Stimulated activated CD8-positive, alpha-beta memory T cell treated with anti-CD3 and anti-CD28 coated beads, Interleukin-15, amount 100 ng/mL, for 48 hours (primary cell): ENCODE measurements at places on chromosomes 12 and 14.
A peak's percentile ranks its signal among the peaks of the same experiment; 100 is the strongest.

DNA sequence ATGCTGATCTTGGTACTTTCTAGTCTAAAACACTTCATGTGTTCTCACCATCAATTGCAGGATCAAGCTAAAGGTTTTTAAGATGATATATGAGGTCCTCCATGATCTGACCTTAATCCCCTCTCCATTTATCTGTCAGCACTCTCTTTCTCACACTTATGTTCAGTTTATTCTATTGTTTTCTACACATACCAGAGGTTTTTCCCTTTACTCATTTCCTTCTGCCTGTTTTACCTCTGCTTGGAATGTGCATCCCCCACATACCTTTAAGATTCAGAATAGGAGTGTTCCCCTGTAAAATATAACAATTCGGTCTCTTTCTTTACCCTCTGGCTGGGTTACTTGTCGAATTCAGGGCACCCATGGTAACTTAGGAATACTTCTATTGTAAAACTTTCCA, 219.1 kb upstream of the PKP2 start:
- no peak for DNase-seq

GRCh38 chr14:95502381-95502950, 14.0 kb downstream of the SYNE3 start:
- no peak for DNase-seq

GRCh38 chr12:52740584-52740983, 36.6 kb downstream of the KRT76 start:
- DNase-seq, result no peak

DNA sequence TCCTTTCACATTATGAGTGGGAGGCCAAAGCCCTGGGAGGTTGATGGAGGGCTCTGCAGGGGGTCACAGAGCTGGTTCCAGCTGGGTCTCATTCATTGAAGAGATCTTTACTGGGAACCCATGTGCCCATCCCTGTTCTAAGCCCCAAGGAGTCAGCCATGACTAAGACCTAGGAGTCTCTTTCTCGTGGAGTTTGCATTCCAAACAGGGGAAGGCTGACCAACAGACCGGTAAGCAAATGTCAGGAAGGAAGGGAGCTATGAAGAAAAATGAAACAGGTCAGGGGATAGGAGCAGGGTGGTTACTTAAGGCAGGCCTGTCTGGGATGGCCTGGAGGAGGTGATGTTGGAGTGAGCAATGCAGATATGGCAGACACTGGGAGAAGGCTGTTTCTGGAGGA, 31.5 kb downstream of the SYNDIG1L start:
- DNase-seq, result no peak

GRCh38 chr12:57280211-57281062, 29.4 kb upstream of the STAC3 start:
- DNase-seq, result peak; percentile 69

GRCh38 chr12:107929436-107929835, 154.9 kb downstream of the ASCL4 start:
- DNase-seq, result no peak

GRCh38 chr12:42960087-42960527, 370.6 kb upstream of the PRICKLE1 start:
- DNase-seq, result no peak

DNA sequence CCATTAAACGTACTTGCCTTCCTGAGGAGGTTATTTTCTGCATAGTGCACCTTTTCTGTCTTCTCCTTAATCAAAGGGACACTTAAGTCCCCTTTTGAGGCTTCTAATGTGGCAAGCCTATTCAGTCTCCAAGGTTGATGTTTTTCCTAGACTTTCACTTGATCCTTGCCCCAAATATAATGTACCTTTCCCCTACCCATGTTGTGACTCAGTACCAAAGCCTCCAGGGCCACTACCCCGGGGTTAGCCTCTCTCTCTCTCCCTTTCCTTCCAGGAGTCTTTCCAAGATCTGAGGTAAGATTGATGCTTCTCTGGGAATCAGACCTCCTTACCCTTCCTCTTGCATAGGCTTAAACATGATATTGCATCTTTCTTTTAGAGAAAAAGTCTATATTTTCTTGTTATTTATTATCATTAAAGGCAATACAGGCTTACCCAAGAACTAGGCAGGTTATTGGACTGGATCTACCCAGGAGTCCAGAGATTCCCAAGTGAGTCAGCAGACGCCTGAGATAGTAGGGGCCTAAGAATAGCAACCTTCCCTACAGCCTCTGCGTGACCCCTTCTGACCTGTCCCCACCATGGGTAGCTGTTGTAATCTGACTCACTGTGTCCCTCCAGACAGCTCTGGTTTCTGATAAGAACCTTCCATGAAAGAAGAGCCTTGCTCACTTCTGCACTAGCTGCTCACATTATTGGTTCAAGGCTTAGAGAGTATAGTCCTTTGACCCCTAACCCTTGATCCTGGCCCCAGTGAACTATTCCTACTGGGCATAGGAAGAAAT, 172.9 kb downstream of the ZFP36L1 start:
- DNase-seq, result no peak

DNA sequence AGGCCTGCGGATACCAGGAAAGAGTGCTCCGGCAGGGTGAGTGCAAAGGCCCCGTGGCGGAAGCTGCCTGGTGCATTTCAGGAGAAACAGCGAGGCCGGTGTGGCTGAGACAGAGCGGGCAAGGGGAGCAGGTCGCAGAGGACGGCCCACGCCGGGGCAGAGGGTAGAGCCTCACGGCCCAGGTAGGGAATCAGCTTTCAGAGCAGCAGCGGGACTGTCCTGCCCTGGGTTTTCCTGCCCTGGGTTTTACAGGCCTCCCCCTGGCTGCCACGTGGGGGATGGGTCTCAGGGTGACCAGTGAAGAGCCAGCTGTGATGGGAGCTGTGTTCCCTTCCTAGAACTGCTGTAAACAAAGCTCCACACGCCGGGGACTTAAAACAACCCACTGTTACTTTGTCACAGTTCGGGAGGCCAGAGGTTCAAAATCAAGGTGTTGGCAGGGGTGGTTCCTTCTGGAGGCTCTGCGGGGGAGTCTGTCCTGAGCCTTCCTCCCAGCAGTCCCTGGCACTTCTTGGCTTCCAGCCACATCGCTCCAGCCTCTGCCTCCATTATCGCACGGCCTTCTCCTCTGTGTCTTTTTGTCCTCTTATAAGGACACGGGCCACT, 10.4 kb downstream of the NCOR2 start:
- DNase-seq, result no peak

DNA sequence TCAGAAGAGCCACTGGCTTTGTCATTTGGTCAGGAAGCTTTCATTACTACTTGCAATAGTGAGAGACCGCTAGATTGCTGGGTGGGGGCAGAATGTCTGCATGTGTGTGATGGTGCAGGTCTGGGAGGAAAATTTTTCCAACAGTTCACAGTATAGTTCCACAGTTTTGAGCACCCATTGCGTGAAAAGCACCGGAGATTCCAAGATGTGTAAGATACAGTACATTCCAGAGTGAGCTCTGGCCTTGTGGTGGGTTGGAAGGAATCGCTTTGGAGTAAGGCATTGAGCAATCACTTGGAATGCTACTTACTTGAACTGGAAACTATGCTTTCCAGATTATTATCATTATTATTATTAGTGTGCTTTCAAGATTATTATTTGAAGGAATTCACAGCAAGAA, 47.6 kb upstream of the FRMD6 start:
- DNase-seq, result no peak

DNA sequence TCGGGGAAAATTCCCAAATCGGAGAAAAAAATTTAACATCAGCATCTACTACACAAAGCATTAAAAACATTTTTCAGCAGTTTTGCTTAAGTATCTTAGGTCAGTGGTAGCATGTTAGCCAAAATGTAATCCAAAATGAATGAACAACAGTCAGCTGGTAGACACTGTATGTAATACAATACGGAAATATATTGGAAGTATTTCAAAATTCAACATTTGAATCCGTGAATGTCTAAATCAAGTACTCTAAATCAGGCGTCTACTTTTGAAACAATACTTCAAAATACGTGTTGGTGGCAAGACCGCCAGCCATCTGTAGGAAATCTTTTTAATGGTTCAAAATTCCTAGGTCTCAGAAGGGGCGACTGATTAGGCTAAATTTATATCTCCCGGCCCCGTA, 1.1 kb downstream of the SCAF11 start:
- DNase-seq, result no peak

GRCh38 chr14:38210587-38211216, 3.0 kb downstream of the SSTR1 start:
- no peak for DNase-seq

- no peak for DNase-seq
These were observed 34.0 kb upstream of the HECTD1 start for GRCh38 chr14:31241450-31242114.

DNA sequence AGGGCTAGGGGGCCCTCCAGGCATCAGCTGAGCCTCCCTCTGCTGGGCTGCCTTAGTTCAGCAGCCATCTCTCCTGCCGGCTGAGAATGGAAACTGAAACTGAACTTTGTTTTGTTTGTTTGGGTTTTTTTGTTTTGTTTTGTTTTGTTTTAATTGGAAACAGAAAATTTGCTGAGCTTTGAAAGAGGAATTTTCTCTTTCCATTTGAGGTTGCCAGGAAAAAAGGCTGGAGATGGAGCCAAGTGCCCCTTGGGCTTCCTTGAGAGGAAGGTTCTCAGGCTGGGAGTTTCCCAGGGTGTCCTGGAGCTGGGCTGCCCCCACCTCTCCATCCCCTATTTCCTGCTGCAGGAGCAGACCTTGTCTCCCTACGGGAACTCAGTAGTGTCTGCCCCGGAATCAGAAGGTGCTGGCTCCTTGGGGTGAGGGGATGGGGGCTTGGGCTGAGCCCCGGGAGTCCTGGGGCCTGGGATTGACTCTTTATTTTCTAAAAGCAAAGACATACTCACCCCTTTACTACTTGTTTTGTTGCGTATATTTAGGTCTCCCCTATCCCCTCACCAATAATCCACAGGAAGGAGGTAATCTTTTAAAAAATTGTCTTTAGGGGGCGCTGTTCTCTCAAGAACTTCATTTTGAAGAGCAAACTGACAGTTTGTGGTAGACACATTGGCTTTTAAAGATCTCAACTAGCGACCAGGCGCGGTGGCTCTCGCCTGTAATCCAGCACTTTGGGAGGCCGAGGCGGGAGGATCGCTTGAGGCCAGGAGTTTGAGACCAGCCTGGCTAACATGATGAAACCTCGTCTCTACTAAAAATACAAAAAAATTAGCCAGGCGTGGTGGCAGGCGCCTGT, 21.3 kb upstream of the OASL start:
- DNase-seq, result no peak

- no peak for DNase-seq
These were observed 10.7 kb upstream of the LHX5 start for GRCh38 chr12:113482334-113482733.

DNA sequence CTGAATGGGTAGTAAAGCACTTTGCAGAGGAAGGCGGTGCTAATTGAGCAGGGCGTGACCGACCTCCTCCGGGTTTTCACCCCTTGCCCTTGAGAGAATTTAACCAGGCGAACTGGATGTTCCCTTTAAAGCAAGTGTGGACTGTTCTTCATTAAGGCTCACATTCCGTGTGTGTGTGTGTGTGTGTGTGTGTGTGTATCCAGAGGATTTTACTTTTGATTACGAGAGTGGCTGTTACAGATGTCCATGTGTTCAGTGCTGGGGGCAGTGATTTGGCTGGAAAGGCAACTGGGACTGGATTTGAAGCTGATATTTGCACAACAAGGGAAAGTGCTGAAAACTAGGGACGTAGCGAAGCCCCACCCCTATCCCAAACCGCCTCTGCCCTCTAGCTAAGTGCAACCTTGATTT, 2.2 kb downstream of the TMEM132C start:
- no peak for DNase-seq

GRCh38 chr12:81942594-81942993, 183.4 kb upstream of the PPFIA2 start:
- DNase-seq, result no peak

DNA sequence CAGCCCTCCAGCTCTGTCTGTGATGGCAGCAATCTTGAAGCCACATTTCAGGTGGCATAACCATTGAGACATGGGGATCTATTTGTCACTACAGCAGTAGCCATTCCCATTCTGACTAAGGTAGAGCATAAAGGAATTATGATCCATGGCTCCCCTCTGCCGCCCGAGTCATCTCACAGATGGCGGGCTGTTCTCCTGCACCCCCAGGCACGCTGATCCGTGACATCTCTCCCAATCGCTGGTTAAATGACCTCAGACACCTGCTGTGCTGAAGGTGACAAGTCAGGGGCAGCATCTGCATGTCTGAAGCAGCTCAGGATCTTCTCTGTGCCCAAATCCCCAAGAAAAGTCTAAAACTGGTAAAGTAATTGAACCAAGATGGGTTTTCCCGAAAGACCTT, 124.3 kb downstream of the ZFP36L1 start:
- DNase-seq, result no peak

DNA sequence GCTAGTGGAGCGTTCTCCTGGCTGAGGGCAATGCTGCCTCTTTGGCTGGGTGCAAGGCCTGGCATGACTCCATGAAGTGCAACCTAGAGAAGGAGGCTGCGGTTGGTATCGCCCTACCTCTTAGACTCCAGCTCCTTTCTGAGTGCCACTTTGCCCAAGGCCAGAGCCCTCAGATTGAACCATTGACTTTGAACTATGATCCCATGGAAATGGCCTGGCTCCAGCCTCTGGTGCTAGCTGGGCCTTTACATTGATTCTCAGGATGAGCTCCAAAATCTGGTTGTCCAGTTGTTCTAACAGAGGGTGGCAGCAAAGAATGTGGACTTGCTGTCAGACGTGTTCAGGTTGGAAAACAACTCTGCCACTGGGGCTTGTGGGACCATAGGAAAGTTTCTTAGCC, 16.1 kb upstream of the SMOC1 start:
- DNase-seq, result no peak

DNA sequence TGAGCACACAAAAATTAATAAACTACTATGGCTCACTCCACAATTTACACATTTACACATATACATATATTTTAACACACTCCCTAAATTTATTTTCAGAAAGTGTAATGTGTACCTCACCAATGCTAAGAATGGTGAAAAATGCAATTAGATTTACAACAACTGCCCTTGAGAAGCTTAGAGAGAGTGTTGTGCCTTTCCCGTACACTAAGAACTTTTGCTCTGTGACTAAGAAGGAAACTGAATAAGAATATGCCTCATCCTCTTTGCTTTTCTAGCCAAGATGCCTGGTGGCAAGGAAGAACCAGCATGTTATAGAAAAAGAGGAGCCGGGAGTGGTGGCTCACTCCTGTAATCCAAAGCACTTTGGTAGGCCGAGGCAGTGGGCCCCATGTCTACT, 62.3 kb downstream of the SINHCAF start:
- DNase-seq, result no peak

- no peak for DNase-seq
These were observed 249.9 kb downstream of the CCDC91 start for GRCh38 chr12:28440081-28440608.

DNA sequence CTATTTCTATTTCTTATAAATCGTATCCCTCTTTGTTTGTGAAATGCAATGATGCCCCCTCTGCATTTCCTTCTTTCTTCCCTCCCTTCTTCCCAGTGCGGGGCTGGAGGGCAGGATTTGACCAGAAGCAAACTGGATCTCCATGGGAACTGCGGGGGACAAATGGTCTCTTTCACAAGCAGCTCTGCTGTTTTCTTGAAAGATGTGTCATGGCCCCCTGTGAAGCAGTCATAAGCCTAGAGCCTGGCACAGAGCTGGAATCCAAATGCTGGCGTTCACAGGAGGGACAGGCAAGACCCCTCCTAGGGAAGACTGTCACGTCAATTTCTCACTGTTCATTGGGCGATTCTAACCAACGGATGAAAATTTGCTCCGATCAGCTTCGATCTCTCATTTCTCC, 203.5 kb upstream of the NOS1 start:
- DNase-seq, result no peak
